CD8-positive, alpha-beta memory T cell (primary cell): ENCODE measurements at places on chromosomes 12 and 14.

DNA sequence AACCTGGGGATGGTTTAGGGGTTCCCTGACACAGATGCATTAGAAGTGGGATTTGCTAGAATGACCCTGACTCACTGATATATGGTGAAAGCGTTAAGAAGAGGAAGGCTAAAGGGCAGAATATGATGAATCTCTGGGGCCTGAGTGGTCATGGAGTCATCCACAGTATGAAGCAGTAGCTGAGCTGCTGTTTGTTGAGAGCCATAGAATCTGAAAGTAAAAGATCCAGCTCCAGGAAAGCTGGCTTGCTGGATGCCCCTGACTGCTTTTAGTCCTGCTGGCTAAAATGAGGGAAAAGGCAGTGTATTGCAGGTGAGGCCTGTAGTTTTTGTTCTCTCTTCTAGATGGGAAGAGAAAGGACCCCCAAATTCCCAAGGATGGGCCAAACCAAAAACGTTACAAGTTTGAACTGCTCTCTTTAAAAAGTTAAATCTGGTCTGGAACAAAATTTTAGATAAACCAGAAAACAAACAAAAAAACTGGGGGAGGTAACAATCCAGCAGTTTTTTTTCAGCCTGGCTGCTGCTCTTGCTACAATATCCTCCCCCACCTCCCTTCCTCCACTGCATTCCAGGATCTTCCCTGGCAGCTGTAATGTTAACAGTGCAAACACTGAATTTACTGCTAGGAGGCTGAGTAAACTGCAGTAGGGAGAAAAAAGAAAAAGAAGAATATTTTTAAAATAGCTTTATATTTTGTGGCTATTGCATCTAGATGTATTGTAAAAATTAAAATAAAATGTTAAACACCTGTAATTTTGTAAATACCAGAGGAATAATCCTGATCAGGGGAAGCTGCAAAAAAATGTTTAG, 16.5 kb downstream of the SEL1L start:
- peaks cover 21% of the 10 kb centered on the region for H3K4me1 ChIP-seq
- H3K4me3 ChIP-seq, result no peak overlapping the region
- no peaks in the 10 kb centered on the region for H3K27me3 ChIP-seq

- H3K27ac ChIP-seq, result no peak overlapping the region
- no peaks in the 10 kb centered on the region for H3K27me3 ChIP-seq
- H3K4me1 ChIP-seq, result peaks cover 5% of the 10 kb centered on the region
- no peak for DNase-seq
- H3K36me3 ChIP-seq, result no peaks in the 10 kb centered on the region
- H3K4me3 ChIP-seq, result no peak overlapping the region
Measured at GRCh38 chr14:91911474-91912032, 35.9 kb downstream of the FBLN5 start.

GRCh38 chr14:76647697-76648298, 113.5 kb upstream of the VASH1 start:
- H3K4me1 ChIP-seq, result no peaks in the 10 kb centered on the region
- no peak overlapping the region for H3K27ac ChIP-seq

- no peaks in the 10 kb centered on the region for H3K36me3 ChIP-seq
- no peaks in the 10 kb centered on the region for H3K27me3 ChIP-seq
- no peak for DNase-seq
- no peak overlapping the region for H3K4me3 ChIP-seq
Measured at GRCh38 chr14:94381149-94382030, 7.0 kb downstream of the SERPINA1 start.

DNA sequence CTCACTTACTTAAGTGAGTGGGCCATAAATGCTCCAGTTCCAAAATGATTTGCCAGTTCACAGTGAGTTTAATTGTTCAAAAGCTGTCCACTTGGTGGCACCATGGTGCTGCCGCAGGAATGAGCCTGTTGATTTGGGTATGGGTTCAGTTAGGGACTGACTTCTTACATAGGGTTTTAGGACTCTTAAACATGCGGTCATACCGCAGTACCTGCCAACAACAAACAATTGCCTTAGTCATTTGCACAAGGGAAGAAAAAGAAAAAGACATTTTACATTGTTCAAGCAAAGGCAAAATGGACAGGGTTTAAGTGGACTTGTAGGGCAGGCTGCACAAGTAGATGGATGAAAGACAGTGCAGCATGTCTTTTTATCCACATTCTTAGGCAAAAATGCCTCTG, 80.0 kb upstream of the DBX2 start:
- no peak for DNase-seq
- H3K36me3 ChIP-seq, result no peaks in the 10 kb centered on the region
- H3K27me3 ChIP-seq, result no peaks in the 10 kb centered on the region
- H3K4me1 ChIP-seq, result no peaks in the 10 kb centered on the region
- no peak overlapping the region for H3K4me3 ChIP-seq
- H3K27ac ChIP-seq, result no peak overlapping the region

DNA sequence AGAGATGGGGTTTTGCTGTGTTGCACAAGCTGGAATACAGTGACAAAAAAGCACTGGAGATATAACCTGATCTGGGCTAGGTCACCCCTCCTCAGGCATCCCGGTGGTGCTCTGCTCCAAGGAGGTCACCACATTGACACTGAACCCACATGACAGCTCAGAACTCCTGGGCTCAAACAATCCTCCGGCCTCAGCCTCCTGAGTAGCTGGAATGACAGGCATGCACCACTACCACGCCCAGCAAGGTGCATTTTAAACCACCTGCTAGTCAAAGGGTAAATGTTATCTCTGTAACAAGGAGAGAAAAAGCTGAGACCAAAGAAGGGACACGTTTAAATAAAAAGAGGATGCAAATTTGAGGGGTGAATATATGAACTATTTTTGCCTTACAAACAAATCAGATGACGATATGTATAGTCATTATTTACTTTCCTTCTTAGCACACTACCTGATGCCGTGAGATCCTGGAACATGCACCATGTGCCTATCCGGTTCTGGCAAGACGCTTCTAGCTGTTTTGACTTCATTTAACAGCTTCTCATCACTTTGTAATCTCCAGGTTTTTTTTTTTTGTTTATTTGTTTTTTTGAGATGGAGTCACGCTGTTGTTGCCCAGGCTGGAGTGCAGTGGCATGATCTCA, 135.1 kb downstream of the PPM1H start:
- H3K4me3 ChIP-seq, result no peak overlapping the region
- H3K4me1 ChIP-seq, result no peaks in the 10 kb centered on the region
- H3K27ac ChIP-seq, result no peak overlapping the region
- no peaks in the 10 kb centered on the region for H3K27me3 ChIP-seq

DNA sequence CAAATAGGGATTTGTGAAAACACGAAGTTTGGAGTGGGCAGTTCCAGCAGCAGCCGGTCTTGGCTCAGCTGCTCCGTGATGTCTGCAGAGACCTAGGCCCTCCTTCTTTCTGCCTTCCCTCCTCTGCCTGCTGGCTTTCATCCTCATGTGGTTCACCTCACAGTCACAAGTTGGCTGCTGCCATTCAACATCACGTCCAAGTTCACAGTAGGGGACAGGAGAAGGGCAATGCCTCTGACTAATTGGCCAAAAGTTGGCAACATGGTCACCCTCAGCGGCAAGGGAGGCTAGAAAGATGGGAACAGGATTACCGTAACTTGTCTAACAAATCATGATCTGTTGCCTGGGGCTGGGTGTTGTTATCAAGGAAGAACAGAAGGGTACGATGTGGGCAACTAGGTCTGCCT, 7.8 kb upstream of the CACNA2D4 start:
- DNase-seq, result no peak
- no peaks in the 10 kb centered on the region for H3K27me3 ChIP-seq
- H3K4me3 ChIP-seq, result no peak overlapping the region
- H3K27ac ChIP-seq, result no peak overlapping the region
- H3K36me3 ChIP-seq, result no peaks in the 10 kb centered on the region
- no peaks in the 10 kb centered on the region for H3K4me1 ChIP-seq

- H3K4me1 ChIP-seq, result no peaks in the 10 kb centered on the region
- no peaks in the 10 kb centered on the region for H3K36me3 ChIP-seq
- H3K27me3 ChIP-seq, result no peaks in the 10 kb centered on the region
- no peak overlapping the region for H3K27ac ChIP-seq
- no peak overlapping the region for H3K4me3 ChIP-seq
Measured at GRCh38 chr14:78141590-78141989, 28.6 kb upstream of the NRXN3 start.

DNA sequence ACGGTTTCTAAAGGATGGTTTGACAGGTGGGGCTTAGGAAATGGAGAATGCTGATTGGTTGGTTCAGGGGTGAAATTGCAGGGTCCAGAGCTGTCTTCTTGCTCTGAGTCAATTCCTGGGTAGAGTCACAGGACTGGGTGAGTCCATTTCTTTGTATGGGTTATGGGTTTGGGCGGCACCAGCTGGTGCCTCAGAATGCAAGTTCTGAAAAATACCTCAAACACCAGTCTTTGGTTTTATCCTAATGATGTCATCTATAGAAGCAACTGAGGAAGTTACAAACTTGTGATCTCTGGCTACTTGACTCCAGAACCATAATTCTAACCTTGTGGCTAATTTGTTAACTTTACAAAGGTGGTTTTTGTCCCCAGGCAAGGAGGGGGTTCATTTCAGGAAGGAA, 47.6 kb upstream of the EIF5 start:
- no peak overlapping the region for H3K4me3 ChIP-seq
- H3K27me3 ChIP-seq, result peaks cover 3% of the 10 kb centered on the region
- H3K36me3 ChIP-seq, result no peaks in the 10 kb centered on the region

DNA sequence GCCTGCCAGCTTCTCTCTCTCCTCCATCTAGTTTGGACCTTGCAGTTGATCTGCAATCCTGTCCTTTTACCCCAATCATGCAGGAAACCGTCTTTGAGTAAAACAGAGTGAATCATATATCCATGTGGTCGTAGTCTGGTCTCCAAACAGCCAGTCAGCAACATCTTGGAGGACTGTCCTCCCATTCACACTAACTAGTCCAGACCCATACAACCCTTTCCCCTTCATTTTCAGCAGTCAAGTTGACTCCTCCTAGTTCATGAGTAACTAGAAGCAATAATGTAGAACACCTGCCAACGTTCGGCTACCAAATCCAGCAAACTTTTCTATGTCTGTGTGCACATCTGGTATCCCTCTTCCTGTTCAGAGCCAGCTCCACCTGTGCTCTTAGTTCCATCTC, 10.8 kb upstream of the BIN2 start:
- no peak for DNase-seq
- no peaks in the 10 kb centered on the region for H3K27me3 ChIP-seq
- no peak overlapping the region for H3K27ac ChIP-seq
- H3K4me1 ChIP-seq, result peaks cover 8% of the 10 kb centered on the region
- no peak overlapping the region for H3K4me3 ChIP-seq

GRCh38 chr12:2483713-2484112, 311.1 kb upstream of the FKBP4 start:
- DNase-seq, result no peak
- H3K27ac ChIP-seq, result no peak overlapping the region
- H3K4me1 ChIP-seq, result no peaks in the 10 kb centered on the region

DNA sequence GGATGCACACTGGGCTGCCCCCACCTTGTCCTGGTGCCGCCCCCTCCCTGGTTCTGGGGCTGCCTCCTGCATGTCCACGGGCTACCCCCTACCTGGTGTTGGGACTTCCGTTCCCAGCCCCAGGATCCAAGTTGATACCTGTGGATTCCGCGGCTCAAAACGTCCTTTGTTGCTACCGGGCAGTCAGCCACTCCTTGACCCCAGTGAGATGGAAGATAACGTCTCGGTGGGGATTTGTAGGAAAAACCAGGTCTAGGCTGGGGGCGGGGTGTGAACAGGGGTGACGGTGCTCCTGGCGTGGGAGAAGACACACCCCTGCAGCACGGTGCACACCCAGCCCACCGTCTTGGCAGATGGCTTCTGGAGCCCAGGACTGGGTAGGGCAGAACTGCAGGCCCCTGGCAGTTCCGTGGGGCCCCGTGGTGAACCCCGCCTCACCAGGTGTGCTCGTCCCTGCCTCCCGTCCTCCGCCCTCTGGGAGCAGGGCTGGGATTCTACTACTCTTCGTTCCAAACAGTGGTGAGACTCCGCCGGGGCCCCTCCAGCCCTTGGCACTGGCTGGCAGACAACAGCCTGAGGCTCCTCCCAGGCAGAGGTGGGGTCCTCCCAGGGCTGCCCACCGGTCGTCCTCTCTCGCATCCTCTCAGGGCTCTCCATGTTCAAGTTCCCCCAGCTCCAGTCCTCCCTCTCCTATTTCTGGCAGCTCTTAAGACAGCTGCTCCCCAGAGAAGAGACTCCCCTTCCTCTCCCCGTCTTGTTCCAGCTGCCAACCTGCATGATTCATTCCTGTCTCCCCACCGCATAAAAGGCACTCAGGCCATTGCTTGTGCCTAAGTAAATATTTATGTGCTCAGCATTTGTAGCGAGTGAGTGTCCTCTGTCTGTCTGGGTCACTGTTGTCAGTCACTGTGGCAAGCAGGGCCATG, 75.5 kb downstream of the FBXL14 start:
- H3K4me1 ChIP-seq, result no peaks in the 10 kb centered on the region
- H3K27ac ChIP-seq, result no peak overlapping the region
- H3K27me3 ChIP-seq, result peaks cover 5% of the 10 kb centered on the region

DNA sequence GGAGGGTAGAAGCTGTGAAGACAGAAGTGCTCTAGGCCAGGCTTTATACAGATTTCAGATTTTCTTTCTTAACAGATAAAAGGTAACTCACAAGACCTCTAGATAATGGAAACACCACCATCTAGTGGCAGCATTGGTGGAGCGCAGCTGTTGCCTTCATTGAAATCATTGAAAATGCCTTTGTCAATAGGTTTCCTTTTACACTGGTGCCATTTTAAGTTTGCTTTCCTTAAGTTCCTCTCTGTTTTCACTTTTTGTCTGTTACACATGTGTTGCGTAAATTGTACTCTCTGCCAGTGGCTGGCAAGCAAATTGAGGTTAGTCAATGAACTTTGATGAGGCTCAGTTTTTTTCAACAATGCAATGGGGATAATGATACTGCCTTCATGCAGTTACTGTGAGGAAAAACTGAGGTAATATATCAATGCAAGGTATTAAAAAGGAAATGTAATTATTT, 31.1 kb downstream of the ALDH1L2 start:
- no peak overlapping the region for H3K4me3 ChIP-seq
- no peaks in the 10 kb centered on the region for H3K27me3 ChIP-seq
- H3K36me3 ChIP-seq, result no peaks in the 10 kb centered on the region
- peak; percentile 61 for DNase-seq

- H3K4me1 ChIP-seq, result no peaks in the 10 kb centered on the region
- no peak overlapping the region for H3K4me3 ChIP-seq
- H3K27me3 ChIP-seq, result no peaks in the 10 kb centered on the region
- H3K27ac ChIP-seq, result no peak overlapping the region
- no peak for DNase-seq
Measured at GRCh38 chr12:109612975-109613502, 39.4 kb downstream of the MVK start.

DNA sequence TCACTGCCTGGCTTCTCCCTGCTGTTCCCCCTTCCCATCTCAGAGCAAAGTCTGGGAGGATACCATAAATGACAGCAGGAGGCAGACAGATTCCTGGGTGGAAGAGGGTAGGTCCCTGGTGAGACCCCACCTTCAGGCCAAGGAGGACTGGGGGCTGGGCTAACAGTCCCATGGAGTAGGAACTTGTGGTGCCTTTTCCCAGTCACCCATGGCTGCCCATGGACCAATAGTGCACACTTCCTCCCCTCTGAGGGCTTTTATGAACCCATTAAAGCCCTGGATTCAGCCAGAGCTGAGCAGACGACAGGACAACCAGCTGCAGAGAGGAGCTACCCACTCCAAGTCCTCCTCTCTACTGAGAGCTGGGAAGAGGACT, 36.6 kb upstream of the OR5AU1 start:
- H3K36me3 ChIP-seq, result no peaks in the 10 kb centered on the region
- H3K4me3 ChIP-seq, result peak overlapping the region; percentile 59
- H3K27me3 ChIP-seq, result no peaks in the 10 kb centered on the region
- H3K4me1 ChIP-seq, result peaks cover 16% of the 10 kb centered on the region
